Stimulated activated CD4-positive, alpha-beta T cell treated with anti-CD3 and anti-CD28 coated beads, Interleukin-15, amount 100 ng/mL, for 48 hours (primary cell): ENCODE measurements at places on chromosomes 4 and X.

DNA sequence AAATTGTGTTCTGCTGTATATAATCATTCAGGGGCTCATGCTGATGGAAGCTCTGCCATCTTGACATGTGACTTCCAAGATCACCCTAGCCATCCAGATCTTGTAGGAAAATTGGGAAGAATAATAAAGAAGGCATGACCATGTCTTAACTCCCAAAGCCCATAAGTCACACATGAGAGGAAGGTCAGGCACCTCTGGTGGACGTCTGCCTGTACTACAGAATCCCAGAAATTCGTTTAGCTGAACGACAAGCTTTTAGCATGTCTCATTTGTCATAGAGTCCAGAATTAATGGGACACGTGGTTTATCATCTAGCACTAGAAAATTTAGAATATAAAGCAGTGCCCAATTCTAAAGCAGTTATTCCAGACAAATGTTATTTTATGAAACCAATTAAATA, 212.7 kb downstream of the CENPC start:
- no peak for DNase-seq

DNA sequence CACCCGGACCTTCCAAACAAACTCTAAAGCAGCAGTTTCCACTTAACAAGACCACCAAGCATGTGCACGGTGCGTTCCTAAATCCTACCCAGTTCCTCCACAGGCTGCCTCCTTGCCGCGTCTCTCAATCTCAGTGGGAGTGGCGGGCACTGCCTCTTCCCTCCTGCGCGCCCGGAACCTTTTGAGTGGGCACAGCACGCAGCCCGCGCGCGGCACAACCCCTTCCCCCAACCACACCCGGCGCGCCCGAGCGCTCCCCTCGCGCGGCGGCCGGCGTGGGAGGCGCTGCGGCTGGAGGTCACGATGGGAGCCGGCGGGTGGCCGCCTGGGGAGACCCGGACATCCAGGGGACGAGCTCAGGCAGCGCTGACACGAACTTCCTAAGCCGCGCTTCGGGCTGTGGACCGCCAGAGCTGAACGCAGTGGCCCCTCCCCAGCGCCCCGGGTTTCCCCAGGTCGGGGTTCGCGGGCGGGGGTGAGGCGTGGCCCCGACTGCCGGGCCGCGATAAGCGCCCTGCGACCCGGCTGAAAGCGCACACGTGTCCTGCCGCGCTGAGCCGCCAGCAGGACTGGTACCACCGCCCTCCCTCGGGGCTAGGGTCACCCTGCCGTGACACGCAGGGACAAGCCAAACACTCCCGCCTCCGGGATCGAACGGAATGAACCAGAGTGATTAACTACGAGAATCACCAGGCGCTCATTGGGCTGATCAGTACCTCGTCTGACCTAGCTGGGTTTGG, at the start of gene ABCG2:
ABCG2 (minus strand) TSS at position 151 of the 740 bp plus-strand sequence. CDS start 18,644 bp downstream, outside the sequence.
- DNase-seq, result peak; percentile 19

- DNase-seq, result no peak
Observed at GRCh38 chr4:180828455-180829018, 1414.7 kb upstream of the TENM3 start.

GRCh38 chr4:71304289-71304850, 34.5 kb upstream of the SLC4A4 start:
- no peak for DNase-seq

GRCh38 chr4:182242787-182243186, 415 bp upstream of the TENM3 start:
- DNase-seq, result no peak

- DNase-seq, result no peak
Observed at GRCh38 chr4:138291431-138291830, 49.3 kb upstream of the SLC7A11 start.

DNA sequence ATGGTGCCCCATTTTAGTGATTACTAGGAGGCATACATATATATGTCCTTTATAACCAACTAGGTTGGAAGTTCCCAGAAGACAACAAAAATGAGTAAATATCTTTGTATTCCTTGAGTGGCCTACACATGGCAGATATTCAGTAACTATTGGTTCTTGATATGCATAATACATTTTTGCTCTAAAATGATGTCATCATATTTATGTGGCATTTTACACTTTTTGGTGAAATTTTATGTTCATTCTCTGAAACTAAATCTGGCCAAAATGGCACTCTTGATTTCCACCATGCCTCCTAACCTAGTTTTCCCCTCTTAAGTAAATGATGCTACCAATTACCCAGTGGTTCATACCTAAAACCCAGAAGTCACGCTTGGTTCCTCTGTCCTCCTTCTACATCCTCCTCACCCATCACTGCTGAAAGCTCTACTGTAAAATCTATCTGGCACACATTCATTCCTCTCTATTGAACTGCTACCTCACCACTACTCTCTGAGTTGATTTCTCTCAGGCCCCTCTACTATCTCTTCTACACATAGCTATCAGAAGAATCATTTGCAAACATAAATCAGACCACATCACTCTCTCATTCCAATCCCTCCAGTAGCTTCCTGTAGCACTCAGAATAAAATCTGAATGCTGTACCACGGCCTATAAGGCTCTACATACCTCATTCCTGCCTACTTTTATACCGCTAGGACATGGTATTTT, 13.4 kb downstream of the SLC10A7 start:
- DNase-seq, result no peak

- peak; percentile 63 for DNase-seq
Observed at GRCh38 chr4:2412534-2412884, 5.9 kb downstream of the ZFYVE28 start.

- no peak for DNase-seq
Observed at GRCh38 chrX:130756233-130756632, 146.8 kb downstream of the ENOX2 start.

- no peak for DNase-seq
Observed at GRCh38 chr4:11183356-11183740, 245.3 kb downstream of the HS3ST1 start.

GRCh38 chr4:140343303-140343702, 30.1 kb upstream of the SCOC start:
- no peak for DNase-seq

- no peak for DNase-seq
Observed at GRCh38 chrX:78199851-78200250, 60.4 kb upstream of the TAF9B start.

GRCh38 chr4:151783867-151784266, 23.1 kb upstream of the GATB start:
- DNase-seq, result no peak

GRCh38 chr4:78613522-78614321, 62.2 kb downstream of the ANXA3 start:
- DNase-seq, result no peak

GRCh38 chr4:148092316-148093014, 349.7 kb downstream of the NR3C2 start:
- no peak for DNase-seq

- DNase-seq, result no peak
Observed at GRCh38 chr4:113469023-113469390, 292.5 kb downstream of the CAMK2D start.

- no peak for DNase-seq
Observed at GRCh38 chr4:141133146-141133998, at the start of gene RNF150. TSS of gene RNF150 (minus strand) at chr4:141133469.

DNA sequence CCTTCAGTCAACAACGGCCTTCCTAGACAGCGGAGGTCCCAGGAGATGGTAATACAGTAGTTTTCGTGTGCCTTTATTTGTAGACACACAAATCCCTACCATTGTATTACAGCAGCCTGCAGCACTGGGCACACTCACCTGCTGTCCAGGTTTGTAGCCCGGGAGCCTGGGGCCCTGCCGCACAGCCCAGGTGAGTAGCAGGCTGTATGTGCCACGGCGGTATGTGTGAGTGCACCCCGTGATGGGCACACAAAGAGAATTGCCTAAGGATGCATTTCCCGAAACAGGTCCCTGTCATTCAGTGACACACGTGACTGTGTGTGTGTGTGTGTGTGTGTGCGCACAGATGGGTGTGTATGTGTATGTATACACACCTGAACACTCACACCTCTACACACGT, 8.1 kb upstream of the SLC25A6 start:
- no peak for DNase-seq

DNA sequence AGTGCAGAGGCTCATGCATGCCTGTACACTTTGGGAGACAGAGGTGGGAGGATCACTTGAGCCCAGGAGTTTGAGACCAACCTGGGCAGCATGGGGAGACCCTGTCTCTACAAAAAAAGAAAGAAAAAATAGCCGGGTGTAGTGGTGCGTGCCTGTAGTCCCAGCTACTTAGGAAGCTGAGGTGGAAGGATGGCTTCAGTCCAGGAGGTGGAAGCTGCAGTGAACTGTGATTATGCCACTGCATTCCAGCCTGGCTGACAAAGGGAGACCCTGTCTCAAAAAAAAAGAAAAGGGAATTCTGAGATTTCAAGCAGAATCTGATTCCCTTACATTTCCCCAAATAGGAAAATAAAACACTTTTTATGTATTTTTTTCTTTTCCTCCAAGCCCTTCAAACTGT, 83.5 kb downstream of the SYNPO2 start:
- DNase-seq, result no peak

DNA sequence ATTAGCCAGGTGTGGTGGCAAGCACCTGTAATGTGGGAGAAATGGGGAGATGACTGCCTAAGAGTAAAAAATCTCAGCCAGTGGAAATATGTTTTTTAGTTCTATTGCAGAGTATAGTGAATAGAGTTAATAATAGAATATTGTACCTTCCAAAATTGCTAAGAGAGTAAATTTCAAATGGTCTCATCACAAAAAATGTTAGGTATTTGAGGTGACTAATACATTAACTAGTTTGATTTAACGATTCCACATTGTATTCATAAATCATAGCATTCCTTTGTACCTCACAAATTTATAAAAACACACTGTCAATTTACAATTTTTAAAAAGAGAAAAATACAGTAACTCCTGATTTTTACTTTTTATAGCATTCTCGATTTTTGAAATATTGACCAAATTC, 681.5 kb upstream of the EPHA5 start:
- no peak for DNase-seq

- DNase-seq, result no peak
Observed at GRCh38 chr4:184762100-184762499, 28.2 kb upstream of the CENPU start.

DNA sequence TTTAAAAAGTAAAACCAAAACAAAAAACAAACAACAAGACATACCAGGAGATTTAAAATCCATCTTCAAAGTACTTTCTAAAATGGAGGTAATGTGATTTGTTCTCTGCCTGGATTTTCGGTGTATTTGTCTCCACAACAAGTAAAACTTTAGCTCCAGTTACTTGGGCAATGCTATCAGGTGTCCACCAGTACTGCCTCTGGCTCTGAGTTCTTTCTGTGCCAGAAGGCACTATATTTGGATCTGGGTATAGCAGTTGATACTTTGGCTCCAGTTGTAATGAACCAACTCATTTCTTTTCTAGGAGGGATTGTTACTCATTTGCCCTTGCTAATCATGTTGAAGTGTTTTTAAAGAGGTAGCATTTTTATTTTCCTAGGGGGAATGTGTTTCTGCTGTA, 9.5 kb upstream of the PDLIM5 start:
- no peak for DNase-seq
